Fibroblast of skin of left biceps (primary cell): ENCODE measurements at places on chromosomes 1 and 21.
A peak's percentile ranks its signal among the peaks of the same experiment; 100 is the strongest.

DNA sequence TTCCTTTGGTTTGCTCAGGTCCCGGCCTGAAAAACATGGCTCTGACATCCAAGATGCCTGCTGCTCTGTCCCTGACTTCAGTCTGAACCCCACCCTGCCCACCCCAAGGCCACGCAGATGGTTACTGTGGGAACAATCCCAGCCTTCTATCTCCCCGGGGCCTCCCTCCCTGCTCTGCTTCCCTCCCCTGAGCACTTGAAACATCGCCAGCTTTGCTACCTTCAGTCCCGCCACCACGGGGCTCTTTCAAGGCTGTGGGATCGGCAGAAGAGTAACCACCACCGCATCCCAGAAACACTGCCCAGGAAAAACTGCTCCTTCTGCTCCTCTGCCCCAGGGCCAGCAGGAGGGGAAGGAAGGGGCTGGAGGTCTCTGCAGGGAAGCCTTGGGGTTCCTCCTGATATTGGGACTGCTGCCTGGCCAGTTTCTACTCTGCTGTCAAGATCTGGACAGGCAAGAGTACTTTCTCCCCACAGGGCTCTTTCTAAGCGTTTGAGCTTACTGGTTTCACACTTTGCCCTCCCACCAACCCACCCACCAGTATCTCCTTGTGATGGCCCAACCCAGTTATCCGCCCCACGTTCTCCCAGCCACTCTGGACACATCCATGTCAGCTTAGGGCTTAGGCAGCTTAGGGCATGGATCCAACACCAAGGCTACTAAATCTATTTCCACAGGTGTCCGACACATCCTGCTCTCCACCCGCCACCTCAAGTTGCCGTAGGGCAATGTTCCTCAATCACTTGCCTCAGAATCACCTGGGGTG, 8.4 kb downstream of the ETNK2 start:
- DNase-seq, result no peak

GRCh38 chr21:38712071-38712470, 93.7 kb upstream of the ETS2 start:
- no peak for DNase-seq

DNA sequence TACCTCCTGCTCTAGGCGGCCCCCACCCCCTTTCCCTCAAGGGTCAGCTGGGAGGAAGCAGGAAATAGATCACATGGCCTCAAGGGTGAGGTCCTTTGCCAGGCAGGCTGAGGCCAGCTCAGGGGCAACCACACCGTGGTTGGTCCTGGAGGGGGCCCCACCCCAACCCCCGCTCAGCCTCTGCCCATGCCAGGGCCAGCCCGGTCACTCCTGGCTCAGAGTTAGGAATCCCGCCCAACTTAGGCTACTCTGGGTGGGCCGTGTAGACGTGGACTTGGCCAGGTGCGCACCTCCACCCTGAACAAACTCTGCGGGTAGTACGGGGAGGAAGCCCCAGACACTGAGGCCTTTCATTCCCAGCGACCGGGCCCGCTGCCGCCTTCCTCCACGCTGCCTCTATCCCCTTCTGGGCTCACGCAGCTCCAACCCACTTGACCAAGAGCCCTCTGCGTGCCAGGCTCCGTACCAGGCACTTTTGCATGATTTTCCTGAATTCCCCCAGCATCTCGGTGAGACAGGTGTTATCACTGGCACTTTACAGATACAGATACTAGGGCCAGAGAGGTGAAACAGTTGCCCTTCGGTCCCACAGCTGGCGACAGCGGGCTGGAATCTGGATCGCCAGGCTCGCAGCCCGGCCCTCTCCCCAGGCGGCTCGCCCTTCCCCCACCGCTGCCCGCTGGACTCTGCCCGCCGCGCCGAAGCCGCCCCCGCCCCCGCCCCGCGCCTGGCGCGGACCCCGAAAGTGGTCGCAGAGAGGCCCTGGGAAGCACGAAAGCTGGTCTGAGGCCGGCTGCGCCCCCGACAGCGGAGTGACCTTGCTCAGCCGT, 769 bp downstream of the GALE start:
- no peak for DNase-seq

- DNase-seq, result no peak
Measured at GRCh38 chr1:20110679-20111078, 8.7 kb downstream of the PLA2G2D start.

GRCh38 chr1:95386371-95386770, 152.4 kb downstream of the RWDD3 start:
- no peak for DNase-seq

DNA sequence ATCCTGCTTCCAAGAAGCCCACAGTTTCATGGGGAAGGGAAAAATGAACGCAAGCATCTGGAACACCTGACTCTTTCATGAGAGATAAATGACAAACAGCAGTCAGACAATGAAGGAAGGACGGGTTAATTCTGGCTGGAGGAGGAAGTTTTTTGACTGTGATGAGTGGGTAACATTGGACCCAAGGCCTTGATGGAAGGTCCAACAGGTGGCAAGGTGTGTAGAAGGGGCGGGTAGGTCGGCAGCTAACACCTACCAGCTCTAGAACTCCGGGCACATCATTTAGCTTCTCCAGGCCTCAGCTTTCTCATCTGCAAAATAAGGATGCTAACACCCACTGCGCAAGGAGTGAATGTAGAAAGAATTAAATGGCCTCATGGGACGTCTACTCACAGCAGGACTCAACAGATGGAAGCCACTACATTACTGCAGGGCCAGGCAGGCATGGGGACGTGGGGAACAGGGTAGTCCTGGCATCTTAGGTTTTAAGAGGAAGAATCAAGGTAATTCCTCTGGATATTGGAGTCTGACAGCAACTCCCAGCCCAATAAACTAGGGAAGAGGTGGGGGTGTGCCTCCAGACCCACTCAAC, 12.9 kb downstream of the GLIS1 start:
- no peak for DNase-seq

DNA sequence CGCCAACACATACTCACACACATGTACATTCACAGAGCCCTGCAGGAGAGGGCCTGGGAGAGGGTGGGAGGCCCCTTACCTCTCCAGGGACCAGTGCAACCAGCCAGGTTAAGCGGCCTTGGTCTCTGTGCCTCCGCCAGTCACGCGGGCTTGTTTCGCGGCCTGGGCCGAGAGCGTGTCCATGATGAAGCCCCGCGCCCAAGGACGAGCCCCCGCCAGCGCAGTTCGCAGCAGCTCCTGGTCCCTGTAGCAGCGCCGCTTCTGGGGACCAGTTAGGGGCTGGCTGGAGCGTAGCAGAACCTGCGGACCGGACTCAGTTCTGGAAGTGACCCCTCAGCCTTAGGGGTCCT, 7.3 kb upstream of the FAM167B start:
- DNase-seq, result no peak

GRCh38 chr1:3426956-3427535, 27.4 kb upstream of the ARHGEF16 start:
- DNase-seq, result no peak

DNA sequence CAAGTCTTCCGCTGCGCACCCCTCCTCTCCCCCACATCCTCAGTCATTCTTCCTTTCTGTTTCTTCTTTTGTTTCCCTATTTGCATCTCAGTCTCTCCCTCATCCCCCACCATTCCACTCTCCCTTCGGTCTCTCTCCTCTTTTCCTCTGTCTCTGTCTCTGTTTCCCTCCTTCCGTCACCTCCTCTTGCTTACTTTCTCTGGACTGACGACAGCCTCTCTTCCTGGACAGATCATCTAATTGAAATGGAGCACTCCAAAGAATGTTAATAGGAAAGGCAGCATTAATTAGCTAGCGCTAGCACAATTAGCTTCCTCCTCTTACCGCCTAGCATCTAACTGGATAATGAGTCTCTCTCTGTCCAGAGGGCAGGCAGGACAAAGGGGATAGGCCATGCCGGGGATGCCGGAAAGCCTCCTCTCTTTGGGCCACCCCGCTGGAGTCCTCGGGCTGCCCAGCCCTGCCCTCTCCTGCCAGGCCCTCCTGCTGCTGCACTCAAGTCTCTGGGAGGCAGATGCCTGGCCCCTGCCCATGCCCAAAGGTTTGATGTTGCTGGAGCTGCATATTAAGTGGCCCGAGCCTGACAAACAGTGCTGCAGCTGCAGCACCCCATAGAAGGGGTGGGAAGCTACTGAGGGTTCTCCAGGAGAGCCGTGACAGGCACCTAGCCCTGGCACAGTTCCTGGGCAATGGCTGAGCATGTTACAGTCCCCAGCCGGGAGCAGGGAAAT, 20.8 kb downstream of the DISP3 start:
- no peak for DNase-seq

GRCh38 chr1:237386362-237387143, 344.6 kb downstream of the RYR2 start:
- peak; percentile 9 for DNase-seq

GRCh38 chr1:32071758-32072621, 749 bp upstream of the TMEM39B start:
- no peak for DNase-seq

GRCh38 chr1:23371987-23372880, 2.6 kb upstream of the ZNF436 start:
- no peak for DNase-seq

GRCh38 chr1:178704833-178705232, 20.2 kb upstream of the RALGPS2 start:
- no peak for DNase-seq

- DNase-seq, result no peak
Measured at GRCh38 chr1:14783592-14783886, 185.1 kb downstream of the KAZN start.

DNA sequence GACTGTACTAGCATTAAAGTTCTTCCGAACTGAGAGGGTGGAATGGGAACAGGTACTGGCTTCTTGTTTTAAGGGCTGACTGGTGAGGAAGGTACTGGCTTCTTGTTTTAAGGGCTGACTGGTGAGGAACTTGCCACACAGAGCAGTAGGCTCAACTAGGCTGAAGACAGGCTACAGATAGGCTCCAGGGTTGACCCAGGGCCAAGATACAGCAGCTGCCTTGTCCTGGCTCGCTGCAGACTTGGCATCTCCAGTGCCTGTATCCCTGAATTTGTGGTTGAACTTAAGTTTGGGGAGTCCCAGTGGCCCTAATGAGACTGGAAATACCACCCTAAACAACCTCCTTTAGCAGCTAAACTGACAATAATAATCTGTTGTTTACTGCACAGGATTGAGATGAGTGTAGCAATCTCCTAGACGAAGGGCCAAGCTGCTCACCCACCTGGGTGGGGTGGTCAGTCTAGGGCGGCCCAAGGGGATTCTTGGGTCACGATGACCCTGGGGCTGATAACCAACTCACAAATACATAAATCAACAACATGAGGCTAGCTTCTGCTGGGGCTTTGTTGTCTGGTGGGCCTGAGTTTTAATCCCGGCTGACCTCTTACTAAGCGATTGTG, 227.1 kb downstream of the DISC1 start:
- no peak for DNase-seq

- DNase-seq, result peak; percentile 71
Measured at GRCh38 chr1:94792473-94793295, 27.5 kb upstream of the SLC44A3 start.

GRCh38 chr1:219927956-219928790, at the start of gene SLC30A10:
SLC30A10 (minus strand) TSS chr1:219928557; CDS start chr1:219928440, 117 bp downstream.
- DNase-seq, result no peak

DNA sequence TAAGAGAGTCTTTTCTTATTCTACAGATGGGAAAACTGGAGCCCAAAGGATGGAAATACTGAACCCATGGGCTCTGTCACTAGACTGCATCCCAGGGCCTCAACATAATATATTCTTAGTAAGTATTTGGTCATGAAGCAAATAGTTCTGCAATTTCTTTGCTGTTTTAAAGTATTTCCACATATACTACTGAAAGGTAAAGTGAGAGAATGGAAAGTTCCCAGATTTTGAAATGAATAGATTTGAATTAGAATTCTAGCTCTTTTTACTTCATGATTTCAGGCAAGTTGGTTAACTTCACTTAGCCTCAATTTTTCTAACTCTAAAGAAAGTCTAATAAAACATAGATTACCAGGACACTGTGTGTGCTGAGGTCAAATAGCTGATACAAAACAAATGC, 95.6 kb upstream of the FGGY start:
- no peak for DNase-seq

GRCh38 chr21:46379105-46379504, 55.1 kb downstream of the PCNT start:
- no peak for DNase-seq

DNA sequence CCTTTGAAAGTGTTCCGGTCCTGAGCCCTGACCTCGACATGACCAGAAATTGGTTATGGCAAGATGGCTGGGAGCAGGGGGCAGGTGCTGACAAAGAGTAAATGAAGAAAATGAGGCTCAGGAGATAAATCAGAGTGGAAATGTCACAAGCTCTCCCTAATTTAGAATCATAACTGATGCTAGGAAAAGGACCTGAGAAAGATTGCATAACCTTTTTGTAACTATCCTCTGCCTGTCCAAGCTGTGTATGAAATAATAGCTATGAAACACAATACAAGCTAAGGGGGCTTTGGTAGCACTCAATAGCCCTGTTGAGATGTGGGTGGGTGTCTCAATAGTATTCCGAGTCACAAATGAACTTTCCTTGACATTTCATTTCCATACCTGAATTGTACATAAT, 12.9 kb upstream of the NOS1AP start:
- no peak for DNase-seq

- peak; percentile 0 for DNase-seq
Measured at GRCh38 chr21:18041012-18041411, 203.6 kb upstream of the CHODL start.

DNA sequence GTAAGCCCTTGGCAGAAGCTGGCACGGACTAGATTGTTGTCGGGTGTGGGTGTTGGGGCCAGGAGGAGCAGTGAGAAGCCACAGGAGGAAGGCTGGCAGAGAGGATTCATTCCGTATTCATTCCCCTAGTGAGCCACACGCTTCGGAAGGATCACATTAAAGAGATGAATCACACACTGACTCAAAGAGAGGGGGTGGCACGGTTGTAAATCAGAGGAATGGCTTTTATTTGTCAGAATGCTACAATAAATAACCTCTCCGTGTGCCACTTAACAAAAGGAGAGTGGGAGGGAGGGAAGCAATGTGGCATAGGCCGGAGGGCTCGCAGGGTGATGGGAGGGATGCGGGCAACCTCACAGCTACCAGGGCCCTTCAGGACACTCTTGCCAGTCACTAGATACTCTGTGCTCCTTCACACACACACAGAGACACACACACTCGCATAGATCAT, 135.5 kb downstream of the HIVEP3 start:
- DNase-seq, result peak; percentile 56

DNA sequence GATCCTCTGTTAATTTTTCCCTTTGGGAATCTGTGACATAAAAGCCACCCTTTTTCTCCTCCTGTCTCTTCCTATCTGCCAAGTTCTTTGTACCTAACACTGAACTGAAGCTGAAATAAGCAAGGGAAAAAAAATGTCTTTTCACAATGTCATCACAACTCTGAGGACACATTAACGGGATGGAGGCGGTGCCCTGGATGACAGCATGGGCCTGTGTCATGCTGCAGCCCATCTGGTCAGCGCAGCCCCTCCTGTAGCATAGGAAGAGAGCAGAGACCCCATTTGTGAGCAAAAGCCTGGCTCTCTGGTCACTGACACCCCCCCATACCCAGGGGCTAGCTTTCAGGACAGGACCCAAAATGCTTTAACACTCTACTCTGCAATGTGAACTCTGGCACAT, 22.5 kb downstream of the SYT2 start:
- DNase-seq, result no peak

DNA sequence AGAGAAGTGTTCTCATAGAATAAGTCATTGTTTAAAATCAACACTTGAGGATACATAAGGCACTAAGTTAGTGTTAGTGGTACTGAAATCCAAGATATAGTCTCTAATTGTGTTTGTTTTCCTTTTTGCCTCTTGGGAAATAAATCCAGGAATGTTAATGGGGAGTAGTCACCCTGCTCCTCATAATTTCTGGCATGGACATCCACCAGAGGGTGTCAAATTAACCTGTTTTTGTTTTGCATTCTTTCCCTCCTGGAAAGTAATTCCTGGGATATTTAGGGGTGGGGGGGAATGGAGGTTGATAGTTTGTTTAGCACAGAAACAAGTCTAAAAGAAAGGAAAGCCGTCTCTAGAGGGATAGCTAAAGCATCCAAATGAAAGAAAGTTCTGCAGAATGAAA, 87.8 kb upstream of the MAP1LC3C start:
- DNase-seq, result no peak
